ENCODE measurements at places on chromosomes 6 and 20. TPM values are rescaled to one million over a fixed set of nuclear protein-coding genes. Genes with fewer than 3 reads are reported as not detected.

Gene SYS1
- 21.5 TPM for total RNA-seq

Gene TAF4
- total RNA-seq: 9.9 TPM

GRCh38 chr6:10643201-10643651 is 51.2 kb downstream of the C6orf52 start:
- no peak for DNase-seq
- H3K4me1 ChIP-seq: peaks cover 12% of the 10 kb centered on the region
- no peak overlapping the region for H3K27ac ChIP-seq
- H3K27me3 ChIP-seq: no peaks in the 10 kb centered on the region
- H3K36me3 ChIP-seq: no peaks in the 10 kb centered on the region
- H3K4me3 ChIP-seq: no peak overlapping the region

GRCh38 chr6:45522486-45522885 is 144.8 kb upstream of the SUPT3H start:
- no peak overlapping the region for H3K27ac ChIP-seq
- H3K4me1 ChIP-seq: peaks cover 5% of the 10 kb centered on the region
- H3K36me3 ChIP-seq: no peaks in the 10 kb centered on the region

Gene OPRM1
- not detected for total RNA-seq

GRCh38 chr6:37657112-37657886 is 40.4 kb downstream of the MDGA1 start:
- no peaks in the 10 kb centered on the region for H3K4me1 ChIP-seq
- no peak overlapping the region for H3K27ac ChIP-seq
- H3K36me3 ChIP-seq: no peaks in the 10 kb centered on the region
- H3K4me3 ChIP-seq: no peak overlapping the region

- DNase-seq: no peak
- H3K4me1 ChIP-seq: peaks cover 9% of the 10 kb centered on the region
- no peaks in the 10 kb centered on the region for H3K36me3 ChIP-seq
- H3K27me3 ChIP-seq: no peaks in the 10 kb centered on the region
These were observed 41.0 kb upstream of the HIVEP1 start for GRCh38 chr6:11971154-11971553.

All from neural progenitor cell (in vitro differentiated cells).